ENCODE measurements at places on chromosomes 5 and 9.

DNA sequence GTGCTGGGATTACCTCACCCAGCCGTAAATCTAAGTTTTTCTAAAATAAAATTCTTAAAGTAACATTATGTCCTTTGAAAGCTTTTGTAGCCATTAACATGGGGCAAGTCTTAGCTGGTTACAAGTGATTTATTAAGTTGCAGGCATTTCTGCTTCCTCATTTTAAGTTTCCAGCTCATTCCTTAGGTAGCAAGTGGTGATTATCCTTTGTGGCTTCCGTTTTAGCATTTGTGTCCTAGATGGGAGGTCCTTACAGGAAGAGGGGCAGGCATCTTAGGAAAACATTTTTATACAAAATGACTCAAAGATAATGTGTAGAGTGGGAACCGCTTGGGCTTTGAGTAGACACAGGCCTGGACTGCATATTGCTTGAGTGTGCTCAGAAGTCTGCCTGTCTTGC is 35.0 kb upstream of the ROPN1L start:
- no peak for DNase-seq

GRCh38 chr9:135468854-135469521 is 10.6 kb upstream of the PPP1R26 start:
- DNase-seq = no peak

GRCh38 chr5:95909738-95910137 is 51.9 kb downstream of the ELL2 start:
- DNase-seq = no peak

- no peak for DNase-seq
Measured at GRCh38 chr9:114588210-114588609, 641 bp downstream of the ATP6V1G1 start.

DNA sequence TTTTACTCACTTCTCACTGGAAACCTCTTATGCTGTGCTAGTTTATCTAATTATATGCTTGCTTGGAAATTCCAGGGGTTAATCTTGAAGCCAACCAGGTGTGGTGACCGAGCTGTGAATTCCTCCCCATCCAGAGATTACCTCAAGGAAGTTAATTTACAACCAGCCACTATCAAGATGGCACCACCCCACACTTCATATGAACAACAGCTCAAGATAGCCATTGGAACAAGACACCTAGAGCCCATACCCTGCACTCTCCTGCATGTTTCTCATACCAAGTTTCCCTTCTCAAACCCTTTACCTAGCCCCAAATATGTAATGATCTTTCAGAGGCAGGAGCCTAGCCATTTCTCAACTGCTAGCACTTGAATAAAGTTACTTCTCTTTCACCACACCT is 2156.9 kb upstream of the C9orf72 start:
- no peak for DNase-seq

GRCh38 chr5:121634946-121635345 is 216.7 kb upstream of the FTMT start:
- DNase-seq = no peak

All from breast epithelium (tissue), 4 donors.